DMS53 (cell line): ENCODE measurements at places on chromosomes 4 and X.

DNA sequence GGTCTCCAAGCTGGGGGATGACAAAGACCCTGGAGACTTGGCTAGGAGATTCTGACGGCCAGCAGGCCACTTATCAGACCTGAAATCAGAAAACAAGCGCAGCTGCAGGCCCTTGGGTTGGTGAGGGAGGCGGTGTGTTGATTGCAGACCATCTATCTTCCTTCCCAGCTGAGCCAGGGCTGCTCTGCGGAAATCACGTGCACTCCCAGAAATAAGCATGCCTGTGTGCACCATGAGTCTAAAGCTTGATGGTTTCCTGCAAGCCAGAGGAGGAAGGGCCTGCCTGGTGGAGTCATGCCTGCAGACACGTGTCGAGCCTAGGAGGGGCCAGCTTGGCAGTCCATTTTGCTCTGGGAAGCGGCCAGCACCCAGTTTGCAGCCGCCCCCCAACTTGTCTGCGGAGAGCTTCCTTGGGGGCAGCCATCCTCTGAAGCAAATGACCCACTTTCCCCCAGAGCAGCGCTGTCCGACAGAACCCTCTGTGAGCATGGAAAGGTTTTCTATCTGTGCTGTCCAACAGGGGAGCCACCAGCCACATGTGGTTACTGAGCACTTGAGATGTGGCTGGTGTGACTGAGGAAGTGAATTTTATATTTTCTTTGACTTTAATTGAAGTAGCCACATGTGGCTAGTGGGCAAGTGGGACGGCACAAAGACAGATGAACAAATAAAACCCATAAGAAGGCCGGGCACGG, 175.7 kb upstream of the BCOR start:
- no peak for DNase-seq

- DNase-seq, result peak; percentile 73
Measured at GRCh38 chrX:18410038-18410437, 15.4 kb upstream of the CDKL5 start.

DNA sequence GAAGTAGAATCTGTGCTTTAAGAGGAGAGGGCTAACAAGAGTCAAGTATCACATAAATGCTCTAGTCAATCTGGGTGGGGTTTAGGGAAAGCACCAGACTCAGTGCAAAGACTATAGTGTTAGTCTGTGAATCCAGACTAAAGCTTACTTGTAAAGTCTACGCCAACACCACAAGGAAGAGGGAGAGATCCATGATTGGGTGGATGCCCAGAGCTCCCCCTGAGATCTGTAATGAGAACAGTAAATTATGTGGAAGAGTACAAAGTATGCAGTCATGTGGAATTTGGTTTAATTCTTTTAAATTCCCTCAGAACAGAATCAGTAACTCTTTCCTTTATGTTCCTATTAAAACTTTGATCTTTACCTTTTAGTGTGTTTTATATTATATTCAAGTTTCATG, 354.7 kb upstream of the SPANXN4 start:
- no peak for DNase-seq

GRCh38 chr4:183658362-183659028, 490 bp downstream of the RWDD4 start:
- DNase-seq, result peak; percentile 46

DNA sequence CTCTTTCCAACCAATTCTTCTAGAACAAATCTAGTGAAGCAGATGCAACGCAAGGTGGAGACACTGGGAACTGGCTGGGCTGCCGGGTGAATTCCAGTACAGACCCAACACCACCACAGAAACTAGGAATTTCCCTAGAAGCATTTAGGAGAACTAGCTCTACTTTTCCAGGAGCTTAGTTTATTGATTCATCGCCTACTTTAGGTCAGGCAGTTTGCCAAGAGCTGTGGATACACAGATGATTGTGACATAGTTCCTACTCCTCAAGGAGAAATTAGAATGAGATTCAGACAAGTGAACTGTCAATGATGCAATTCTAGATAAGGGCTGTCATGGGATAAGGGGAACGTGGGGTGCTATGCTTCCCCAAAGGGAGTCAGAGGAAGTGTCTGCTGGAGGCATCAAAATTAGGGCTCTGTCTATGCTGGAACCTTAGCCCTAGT, 350.0 kb downstream of the CAMK2D start:
- peak; percentile 10 for DNase-seq

- no peak for DNase-seq
Measured at GRCh38 chrX:68847172-68847571, 18.4 kb downstream of the EFNB1 start.

DNA sequence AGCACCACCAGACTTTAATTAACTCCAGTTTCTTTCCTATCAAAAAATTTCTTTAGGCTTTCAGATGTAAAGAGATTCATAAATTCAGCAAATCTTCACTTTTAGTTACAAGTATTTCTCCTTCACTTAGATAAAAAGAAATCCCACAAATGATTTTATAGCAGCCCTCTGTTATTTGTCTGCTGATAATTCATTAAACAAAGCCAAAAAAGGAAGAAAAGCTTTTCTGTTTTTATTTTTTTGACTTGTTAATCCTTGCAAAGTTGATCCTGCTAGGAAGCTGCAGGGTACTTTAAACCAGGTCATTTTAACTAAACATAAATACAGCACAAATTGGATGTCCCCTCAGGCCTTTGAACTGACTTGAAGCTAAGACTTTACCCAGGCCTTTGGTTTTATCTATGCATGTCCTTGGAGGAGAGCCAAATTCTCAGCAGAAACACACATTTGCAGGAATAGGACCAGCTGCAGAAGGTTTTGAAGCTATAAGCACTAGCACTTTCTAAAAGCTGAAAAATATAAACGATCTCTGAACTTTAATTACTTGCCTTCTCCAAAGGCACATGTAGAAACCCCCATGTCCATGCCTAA, 57.5 kb downstream of the PCDH18 start:
- DNase-seq, result no peak

- DNase-seq, result peak; percentile 64
Measured at GRCh38 chrX:38985375-38985774, 184.1 kb downstream of the MID1IP1 start.
